ENCODE measurements at places on chromosomes 7 and 10.
A peak's percentile ranks its signal among the peaks of the same experiment; 100 is the strongest.

- DNase-seq = no peak
Measured at GRCh38 chr10:116707981-116708380, 34.4 kb downstream of the HSPA12A start.

DNA sequence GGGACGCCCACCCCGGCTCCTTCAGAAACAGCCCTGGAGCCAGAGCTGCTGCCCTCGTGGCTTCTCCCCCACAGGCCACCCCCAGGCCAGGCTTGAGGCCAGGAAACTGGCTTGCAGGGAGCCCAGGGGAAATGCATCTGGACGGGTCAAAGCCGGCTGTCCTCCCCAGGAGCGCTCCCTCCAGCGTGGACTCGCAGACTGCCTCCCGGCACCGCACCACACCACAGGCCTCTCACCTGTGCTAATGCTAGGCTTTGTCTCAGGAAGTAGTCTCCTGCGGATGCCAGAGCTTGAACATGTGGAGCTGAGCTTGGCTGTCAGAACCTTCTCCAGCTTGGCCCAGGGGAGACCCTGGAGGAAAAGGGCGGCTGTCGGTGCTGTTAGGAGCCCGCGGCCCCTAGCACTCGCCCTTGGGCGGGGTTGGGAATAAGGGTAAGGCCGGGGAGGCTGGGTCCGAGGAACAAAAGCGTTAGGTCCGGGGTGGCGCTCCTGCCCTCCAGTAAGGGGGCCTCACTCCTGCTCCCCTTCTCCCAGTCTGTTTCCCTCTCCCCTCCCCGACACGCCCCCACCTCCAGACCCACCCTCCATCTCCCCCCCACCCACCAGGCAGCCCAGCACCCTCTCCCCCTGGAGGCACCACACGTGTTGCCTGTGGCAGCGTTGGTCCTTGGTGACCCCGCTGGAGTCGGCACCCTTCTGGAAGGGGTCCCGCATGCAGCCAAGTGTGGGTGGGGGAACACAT is 21.6 kb upstream of the DRGX start:
- no peak for DNase-seq

DNA sequence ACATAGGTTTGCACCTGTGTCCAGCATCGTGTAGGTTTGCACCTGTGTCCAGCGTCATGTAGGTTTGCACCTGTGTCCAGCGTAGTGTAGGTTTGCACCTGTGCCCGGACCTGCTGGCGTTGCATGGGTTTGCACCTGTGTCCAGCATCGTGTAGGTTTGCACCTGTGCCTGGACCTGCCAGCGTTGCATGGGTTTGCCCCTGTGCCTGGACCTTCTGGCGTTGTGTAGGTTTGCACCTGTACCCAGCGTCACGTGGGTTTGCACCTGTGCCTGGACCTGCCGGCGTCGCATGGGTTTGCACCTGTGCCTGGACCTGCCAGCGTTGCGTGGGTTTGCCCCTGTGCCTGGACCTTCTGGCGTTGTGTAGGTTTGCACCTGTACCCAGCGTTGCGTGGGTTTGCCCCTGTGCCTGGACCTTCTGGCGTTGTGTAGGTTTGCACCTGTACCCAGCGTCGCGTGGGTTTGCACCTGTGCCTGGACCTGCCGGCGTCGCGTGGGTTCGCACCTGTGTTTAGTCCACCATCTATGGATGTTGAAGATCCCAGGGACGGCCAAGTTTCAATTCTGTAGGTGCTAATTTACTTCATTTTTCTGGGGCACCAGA is 158.0 kb downstream of the WDR37 start:
- no peak for DNase-seq

GRCh38 chr7:140533394-140533872 is 54.1 kb upstream of the MKRN1 start:
- no peak for DNase-seq

GRCh38 chr7:5827755-5828154 is 46.3 kb upstream of the RNF216 start:
- peak; percentile 15 for DNase-seq

DNA sequence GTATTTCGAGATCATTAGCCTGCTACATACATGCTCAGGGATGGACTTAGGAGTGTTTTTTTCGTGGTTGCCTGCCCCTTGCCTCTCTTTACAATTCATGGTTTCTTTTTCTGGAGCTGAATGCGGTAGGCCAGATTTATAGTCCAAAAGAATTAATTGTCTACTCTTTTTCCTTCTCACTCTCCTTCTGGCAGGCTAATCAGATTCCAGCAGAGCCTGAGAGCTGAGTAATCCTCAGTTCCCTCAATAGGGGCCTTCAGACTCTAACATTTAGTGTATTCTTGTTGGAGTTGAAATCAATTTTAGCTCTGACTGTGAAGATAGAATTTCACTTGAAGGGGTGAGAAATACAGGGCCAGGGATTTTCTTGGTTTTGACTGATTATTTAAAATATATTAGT is 16.4 kb downstream of the SORCS3 start:
- no peak for DNase-seq

DNA sequence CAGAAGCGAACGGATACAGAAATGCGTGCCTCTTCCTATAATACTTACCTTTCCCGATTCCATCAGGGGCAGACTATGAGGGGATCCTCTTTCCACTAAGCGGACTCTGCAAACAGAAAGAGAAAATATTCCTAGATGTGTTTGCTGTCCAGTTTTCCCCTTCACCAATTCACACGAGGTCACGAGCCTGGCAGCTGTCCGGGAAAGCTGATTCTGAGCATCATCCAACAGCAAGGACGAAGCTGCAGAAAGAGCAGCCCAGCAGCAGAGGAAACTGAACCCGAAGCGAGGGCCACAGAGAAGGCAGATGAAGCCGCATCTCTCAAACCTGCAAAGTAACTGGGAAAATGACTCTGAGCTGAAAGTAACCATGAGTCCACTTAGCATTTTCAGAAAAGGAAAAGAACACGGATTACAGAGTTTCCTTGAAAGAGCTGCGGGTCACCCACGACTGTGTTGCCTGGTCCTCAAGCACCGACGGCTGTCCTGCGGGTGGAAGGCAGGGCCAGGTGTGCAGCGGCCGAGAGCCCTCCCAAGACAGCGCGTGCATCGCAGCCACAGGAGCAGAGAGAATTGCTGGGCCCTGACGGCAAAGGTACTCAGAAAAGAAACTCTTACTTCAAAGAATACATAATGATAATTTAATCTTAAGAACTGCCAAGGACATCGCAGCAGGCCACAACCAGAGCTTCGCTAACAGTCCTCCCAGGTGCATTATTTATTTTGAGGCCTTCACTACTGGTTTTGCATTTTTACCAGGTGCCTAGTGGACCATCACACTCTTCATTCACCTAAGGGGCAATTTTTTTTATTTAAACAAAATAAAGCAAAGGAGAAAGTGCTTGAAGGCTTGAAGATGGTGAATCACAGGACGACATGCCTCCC is 153.3 kb downstream of the ZMYND11 start:
- DNase-seq = no peak

DNA sequence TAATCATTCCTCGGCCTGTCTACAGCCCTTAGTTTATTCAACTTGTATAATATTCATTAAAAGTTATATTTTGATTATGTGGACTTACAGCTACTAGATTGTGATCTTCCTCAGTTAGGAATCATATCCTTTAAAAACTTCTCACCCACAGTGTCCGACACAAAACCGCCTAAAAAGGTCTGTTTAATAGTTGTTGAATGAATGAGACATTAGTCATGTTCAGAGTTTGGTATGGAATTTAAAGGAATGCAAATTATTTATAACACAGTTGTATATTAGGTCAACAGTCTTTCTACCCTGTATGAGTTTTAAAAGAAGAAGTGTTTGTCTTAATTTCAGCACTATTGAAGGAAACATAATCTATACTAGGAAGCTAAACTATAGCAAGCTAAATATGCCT is 390.0 kb downstream of the ARL4A start:
- no peak for DNase-seq

GRCh38 chr10:128525444-128525843 is 399.2 kb upstream of the MKI67 start:
- DNase-seq = no peak

GRCh38 chr7:130127821-130128317 is 57.5 kb downstream of the KLHDC10 start:
- no peak for DNase-seq

GRCh38 chr7:118349604-118350003 is 125.1 kb downstream of the ANKRD7 start:
- DNase-seq = no peak

DNA sequence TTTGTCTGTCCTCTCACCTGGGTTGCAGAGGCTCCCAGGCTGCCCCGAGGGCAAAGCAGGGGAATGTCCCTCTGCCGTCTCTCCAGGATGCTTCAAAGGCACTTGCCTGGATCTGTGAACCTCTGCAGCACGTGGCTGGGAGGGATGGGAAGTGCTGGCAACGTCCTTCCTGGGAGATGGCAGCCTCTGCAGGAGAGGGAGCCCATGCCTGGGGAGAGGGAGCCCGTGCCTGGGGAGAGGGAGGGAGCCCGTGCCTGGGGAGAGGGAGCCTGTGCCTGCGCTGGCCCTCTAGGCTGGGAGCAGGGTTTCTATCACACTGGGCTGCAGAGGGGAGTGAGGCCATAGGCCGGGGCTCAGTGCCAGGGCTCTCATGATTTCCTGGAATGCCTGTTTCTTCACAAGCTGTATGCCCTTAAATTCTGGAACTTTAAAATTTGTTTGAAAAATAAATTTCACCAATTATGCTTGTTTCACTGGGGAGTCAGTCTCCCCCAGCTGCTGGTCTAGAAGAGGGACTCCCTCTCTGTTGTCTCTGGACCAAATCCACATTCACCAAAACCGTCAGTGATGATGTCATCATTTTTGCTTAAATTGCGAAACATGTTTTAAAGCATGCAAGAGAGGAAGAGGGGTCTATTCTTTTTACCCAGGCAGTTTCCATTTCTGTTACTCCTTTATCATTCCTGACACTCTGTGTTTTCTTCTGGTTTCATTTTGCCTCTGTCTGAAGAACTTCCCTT is 135.7 kb downstream of the DNAJB6 start:
- no peak for DNase-seq

DNA sequence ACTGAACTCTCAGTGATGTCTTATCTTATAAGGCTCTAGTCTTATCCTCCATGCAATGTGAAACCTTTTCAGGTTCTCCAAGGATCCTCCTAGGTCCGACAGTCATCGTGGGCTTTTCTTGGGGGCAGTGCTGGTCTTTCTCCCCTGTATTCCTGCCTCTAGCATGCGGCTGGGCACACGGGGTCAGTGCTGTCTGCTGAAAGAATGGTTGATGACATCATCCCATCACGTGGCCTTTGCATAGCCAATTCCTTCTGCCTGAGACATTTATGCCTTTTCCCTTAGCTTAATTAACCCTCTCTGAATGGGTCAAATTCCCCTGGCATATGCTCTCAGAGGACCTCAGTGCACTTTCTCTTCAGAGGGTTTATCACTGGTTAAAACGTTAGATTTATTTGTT is 27.0 kb upstream of the KCNK18 start:
- no peak for DNase-seq

- DNase-seq = no peak
Measured at GRCh38 chr10:97914171-97914836, 64.7 kb downstream of the GOLGA7B start.

GRCh38 chr7:81638198-81638597 is 131.6 kb downstream of the HGF start:
- no peak for DNase-seq

- DNase-seq = no peak
Measured at GRCh38 chr10:106493751-106494150, 670.8 kb downstream of the SORCS1 start.

DNA sequence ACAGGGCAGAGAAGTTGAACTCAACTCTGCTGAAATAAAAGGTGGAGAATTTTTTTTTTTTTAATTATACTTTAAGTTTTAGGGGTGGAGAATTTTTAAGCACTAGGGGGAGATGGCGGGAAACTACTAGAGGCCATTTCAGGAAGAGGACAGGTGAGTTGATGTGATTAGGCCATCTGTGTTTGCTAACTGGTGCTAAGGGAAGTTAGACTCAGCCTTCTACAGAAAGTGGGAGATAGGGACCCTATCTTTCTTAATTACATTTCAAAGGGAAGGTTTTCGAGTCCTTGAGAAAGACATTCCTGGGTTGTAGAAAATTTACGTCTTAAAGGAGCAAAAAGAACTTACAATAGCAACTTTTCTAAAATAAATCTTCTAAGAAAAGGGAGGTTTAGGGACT is 124.8 kb downstream of the LHFPL3 start:
- DNase-seq = no peak

GRCh38 chr7:50208378-50208982 is 96.0 kb upstream of the IKZF1 start:
- no peak for DNase-seq

GRCh38 chr7:40983111-40983510 is 719.8 kb downstream of the INHBA start:
- no peak for DNase-seq

GRCh38 chr10:22455068-22455857 is 110.0 kb downstream of the SPAG6 start:
- no peak for DNase-seq

DNA sequence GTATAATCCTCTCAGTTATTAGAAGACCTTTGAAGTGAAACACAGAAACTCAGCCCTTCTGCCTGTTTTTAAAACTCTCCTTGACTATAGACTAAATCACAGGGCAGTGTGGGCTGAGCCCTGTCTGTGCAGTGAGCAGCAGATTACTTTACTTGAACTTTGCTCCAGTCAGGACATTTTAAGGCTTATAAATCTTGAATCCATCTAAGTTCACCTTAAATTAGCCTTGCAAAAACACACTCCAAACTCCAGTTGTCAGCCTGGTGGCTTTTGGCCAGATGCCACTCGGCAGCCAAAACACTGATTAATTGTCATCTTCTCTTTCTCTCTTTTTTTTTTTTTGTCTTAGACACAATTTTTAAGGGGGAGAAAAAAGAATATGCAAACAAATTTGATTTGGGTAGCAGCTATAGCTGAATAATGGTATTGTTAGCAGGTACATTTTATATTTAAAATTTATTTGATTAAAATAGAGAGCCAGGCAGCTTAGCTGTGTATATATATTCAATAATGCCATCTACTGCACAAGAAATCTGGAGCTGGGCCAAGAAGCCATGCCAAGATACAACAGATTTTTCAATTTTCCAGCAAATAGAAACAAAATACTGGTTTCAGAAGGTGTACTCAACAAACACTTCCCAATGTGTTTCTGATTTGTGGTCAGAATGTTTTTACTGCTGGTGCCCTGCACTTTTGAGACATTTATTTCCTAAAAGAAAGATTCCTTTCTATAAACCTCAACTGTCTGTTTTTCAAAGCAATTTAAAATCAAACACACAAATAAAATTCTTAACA is 247.7 kb downstream of the TFEC start:
- no peak for DNase-seq

DNA sequence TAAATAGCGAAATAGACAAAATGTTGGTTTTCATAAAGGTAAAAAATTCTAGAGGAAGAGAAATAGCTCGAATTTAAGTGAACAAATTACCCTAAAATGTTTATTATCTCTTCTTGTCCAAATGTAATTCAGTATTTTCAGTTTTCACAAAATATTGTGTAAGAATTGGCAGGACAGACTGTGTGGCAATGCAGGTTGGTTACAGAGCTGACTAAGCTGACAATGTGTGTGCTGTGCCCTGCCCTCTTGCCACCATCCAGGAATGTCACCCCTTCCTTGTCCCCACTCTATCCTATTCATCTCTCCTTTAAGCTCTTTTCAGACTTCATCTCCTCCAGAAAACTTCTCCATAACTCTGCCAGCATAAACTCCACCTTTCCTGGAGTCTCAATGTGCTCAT is 46.1 kb downstream of the COL28A1 start:
- DNase-seq = peak; percentile 32

Measured in SW 1271 (cell line).